Body of pancreas (tissue), 4 donors: ENCODE measurements at places on chromosomes 7 and 10. TPM values are rescaled to one million over a fixed set of nuclear protein-coding genes. Genes with fewer than 3 reads are reported as not detected.
A peak's percentile ranks its signal among the peaks of the same experiment; 100 is the strongest.

GRCh38 chr7:24049296-24049695 is 234.7 kb upstream of the NPY start:
- DNase-seq = no peak

GRCh38 chr10:32386623-32387260 is 39.8 kb upstream of the EPC1 start:
- DNase-seq = no peak

MYL10 gene
- not detected for total RNA-seq

GRCh38 chr10:45420453-45421192 is 46.6 kb downstream of the ALOX5 start:
- DNase-seq = peak; percentile 98

GRCh38 chr7:131106681-131107336 is 220.9 kb upstream of the MKLN1 start:
- DNase-seq = no peak

DNA sequence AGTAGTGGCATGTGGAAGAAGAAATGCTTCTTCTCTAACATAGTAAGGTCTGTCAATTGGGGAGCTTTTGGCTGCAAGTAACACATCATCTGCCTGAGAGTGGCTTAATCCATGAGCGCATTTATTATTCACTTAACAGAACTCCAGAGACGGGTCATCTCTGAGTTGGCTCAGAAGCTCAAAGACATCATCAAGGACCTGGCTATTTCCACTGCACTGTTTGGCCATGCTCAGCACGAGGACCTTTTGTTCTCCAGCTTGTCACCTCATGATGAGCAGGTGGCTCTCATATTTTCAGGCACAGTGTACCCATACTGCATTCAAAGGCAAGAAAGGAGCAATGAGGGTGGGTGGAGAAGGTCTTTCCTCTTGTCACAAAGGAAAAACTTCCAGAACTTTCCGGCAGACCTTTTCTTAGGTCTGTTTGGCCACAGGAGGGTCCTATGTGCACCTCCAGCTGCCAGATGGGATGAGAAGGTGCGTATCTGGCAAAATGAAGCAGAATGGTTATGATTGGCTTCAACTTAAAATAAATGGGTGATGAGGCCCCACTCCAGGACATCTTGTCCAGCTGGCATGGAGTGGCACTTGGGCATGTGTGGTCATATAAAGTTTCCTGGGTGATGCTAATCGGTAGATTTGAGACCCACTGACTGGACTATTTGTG is 55.6 kb upstream of the SHH start:
- no peak for DNase-seq

NPC1L1 gene
- total RNA-seq = 0.52 TPM

DNA sequence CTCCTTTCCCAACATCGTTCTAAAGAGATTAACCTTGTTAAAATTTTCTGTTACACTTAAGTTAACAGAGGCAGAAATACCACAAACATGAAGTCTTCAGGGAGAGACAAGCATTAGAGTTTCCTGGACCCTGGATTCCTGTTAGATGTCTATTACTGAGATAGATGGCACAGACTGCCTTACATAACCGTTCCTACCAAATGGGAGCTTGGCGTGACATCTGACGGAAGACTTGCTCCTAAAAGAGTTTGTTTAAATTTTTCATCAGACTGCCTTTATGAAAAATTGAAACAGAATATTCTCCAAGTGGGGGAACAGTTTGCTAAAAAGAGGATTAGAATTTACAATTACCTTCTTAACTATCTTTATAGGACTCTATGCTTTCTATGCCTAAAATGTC is 22.7 kb downstream of the ANK3 start:
- DNase-seq = no peak

GRCh38 chr10:97915346-97916131 is 65.9 kb downstream of the GOLGA7B start:
- DNase-seq = no peak

CYP26C1 gene
- total RNA-seq = 0.33 TPM

- no peak for DNase-seq
Measured at GRCh38 chr7:105691082-105691679, 109.9 kb upstream of the EFCAB10 start.

WIPF3 gene
- 1.0 TPM for total RNA-seq

DNA sequence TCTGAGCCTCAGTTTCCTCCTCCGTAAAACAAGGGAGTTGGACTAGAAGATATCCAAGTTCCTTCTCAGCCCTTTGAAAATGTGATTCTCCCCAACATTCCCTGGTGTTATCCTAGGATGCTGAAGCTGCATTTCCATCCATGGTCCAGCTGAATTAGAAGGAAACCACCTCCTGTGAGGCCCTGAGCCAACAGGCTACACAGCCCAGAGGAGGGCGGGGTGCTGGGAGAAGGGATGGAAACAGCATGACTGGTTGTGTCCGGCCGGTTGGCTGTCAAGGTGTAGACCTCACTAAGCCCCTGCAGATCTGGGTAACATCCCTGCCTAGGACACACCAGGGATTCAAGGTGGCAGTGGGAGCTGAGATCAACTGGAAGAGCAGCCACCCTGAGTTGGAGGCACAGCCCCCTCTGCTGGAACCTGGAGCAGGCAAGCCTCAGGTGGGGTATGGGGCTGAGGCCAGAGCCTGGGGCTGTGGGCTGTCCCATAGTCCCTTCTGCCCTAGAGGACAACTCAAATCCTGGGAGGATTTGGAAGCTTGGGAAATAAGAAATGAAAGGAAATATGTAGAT is 72.0 kb downstream of the PAX2 start:
- no peak for DNase-seq

CAV2 gene
- total RNA-seq = 47.0 TPM

DNA sequence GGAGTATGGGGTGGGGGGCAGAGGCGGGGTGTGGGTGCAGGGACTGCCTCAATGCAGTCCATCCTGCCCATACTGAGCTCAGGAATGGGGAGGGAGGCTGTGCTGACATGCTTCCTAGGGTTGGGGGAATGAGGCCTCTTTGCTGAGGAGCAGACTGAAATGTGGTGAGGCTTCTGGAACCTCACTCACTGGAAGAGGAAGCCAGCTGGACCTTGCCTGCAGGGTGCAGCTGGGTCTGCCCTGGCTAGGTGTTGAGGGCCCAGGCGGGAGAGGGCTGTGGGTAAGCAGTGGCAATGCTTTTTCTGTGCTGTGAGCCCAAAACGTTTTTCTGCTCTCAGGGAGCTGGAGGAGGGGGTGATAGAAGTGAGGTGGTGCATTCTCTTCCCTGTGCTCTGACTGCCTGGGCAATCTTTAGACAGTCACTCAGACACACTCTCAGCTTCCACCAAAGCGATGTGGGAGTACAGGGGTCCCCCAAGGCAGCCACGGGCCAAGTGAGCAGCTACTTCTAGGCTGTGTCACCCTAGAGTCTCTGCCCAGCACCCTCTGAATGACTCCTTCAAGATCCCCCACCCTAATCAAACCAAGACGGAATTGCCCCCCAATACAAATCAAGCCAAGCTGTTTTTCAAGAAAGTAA is 41.1 kb upstream of the BMPR1A start:
- no peak for DNase-seq

DNA sequence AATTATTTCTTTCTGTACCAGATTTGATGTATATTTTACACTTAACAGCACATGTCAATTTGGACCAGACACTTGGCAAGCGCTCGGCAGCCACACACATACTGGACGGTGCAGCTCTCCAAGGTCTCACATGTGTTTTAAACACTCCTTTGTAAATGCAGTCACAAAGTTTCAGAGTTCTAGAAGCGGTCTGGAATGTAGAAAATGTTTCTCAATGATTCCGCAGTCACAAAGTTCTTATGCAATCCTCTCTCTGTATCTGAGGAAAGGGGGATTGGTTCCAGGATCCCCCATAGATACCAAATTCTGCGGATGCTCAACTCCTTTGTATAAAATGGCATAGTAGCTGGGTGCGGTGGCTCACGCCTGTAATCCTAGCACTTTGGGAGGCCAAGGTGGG is 253.0 kb upstream of the GRB10 start:
- no peak for DNase-seq

ADAM22 gene
- total RNA-seq = 3.6 TPM

PRSS37 gene
- total RNA-seq = not detected

INHBA gene
- total RNA-seq = 0.52 TPM
